ENCODE measurements at places on chromosomes 1 and 21.
A peak's percentile ranks its signal among the peaks of the same experiment; 100 is the strongest.

GRCh38 chr1:27548136-27548853 lies 55.6 kb downstream of the AHDC1 start:
- DNase-seq = no peak

DNA sequence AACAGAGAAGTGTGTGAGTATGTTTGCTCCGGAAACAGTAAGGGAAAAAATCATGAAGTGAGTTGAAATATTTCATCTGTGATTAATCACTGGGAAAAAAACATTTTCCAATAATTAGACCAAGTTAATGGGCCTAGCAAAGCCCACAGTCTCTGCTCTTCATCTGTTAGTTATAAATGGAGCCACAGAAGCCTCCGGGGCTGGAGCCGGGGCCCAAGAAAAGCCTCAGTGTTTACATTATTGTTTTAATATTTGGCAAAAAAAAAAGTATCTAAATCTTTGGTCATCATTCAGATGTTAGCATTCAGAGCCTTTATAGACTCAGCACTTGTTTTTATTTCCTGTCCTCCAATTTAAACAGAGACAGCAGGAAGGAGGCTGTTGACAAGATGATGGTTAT lies 115.0 kb downstream of the UBE2U start:
- DNase-seq = no peak

GRCh38 chr1:31412732-31413404 lies at the start of gene SERINC2:
Gene SERINC2 (plus strand): TSS chr1:31413213. CDS start chr1:31413266, 53 bp downstream.
- DNase-seq = peak; percentile 57

GRCh38 chr1:101130673-101131072 lies 105.1 kb upstream of the DPH5 start:
- DNase-seq = no peak

DNA sequence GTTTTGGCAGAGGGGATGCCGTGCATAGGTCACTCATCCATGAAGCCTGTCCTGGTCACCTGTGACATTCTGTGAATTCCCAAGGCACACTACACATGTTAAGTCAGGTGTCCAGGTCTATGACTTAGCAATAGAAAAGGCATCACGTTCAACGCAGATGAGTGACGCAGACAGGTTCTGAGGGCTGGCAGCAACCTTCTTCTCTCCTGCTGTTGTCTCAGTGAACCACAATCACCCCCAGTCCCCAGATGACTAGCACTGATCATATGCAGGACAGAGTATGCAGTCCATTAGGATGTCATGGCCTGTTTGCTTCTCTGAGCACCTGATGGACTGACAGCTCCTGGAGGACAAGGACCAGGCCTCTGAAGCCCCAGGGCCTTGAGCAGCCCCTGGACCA lies 157.8 kb upstream of the KAZN start:
- DNase-seq = no peak

DNA sequence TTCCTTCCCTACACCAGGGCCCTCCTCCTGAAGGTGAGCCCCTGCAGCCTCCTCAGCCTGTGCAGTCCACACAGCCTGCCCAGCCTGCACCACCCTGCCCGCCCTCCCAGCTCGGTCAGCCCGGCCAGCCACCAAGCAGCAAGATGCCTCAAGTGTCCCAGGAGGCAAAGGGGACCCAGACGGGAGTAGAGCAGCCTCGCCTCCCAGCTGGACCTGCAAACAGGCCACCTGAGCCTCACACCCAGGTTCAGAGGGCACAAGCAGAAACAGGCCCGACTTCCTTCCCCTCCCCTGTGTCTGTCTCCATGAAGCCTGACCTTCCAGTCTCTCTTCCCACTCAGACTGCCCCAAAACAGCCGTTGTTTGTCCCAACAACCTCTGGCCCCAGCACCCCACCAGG lies 38.8 kb downstream of the ZBTB17 start:
- DNase-seq = no peak

DNA sequence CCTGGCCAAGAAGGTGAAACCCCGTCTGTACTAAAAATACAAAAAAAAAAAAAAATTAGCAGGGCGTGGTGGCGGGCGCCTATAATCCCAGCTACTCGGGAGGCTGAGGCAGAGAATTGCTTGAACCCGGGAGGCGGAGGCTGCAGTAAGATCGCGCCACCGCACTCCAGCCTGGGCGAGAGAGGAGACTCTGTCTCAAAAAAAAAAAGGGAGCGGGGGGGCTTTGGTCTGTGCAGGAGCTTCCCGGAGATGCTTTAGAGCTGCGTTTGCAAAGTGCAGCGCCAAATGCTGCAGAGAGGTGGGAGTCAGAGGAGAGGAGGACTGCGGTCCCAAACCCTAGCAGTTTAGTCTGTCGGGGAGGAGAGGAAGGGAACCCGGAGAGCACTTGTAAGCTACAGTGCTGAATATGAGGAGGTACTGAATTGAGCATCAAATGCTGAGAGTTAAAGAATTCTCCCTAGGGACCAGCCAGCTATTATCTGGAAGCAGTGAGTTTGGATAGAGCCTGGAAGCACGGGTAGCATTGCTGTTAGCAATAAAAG lies 569 bp downstream of the FALEC start:
- no peak for DNase-seq

GRCh38 chr1:152566681-152567080 lies at the start of gene LCE3E:
Gene LCE3E (minus strand): TSS chr1:152566780. CDS start chr1:152566208, 572 bp downstream.
- DNase-seq = no peak

DNA sequence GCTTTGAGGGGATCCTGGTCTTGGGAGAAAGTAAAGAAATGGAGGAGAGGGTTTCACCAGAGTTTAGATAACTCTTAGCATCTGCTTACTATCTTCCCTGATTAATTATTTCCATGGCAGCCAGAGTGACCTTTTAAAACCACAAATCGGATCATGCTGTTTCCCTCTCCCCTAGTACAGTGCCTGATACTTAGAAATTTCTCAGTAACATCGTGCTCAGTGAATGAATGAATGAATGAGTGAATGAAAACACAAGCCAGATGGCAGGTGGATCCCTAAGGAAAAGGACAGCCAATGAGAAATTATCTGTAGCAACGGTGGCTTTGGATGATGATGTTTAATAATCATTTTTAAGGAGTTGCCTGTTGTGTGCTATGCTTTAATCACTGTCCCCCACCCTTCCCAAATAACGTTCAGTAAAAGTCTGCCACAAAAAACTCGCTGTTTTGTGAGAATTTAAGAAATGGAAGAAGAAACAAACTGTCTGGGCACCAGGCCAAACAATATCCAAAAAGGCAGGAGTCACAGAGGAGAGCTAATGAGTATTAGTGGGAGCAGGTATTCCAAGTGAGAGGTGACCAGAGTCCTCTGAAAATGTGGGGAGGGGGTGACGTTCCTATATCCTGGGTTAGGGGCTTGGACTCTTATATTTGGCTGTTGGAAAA lies 737 bp upstream of the SMAP2 start:
- no peak for DNase-seq

- no peak for DNase-seq
Observed at GRCh38 chr1:180571060-180571831, 12.5 kb downstream of the OVAAL start.

Data from progenitor cell of endocrine pancreas (in vitro differentiated cells).